ENCODE measurements at places on chromosomes 12 and 14.
A peak's percentile ranks its signal among the peaks of the same experiment; 100 is the strongest.

- DNase-seq = no peak
Observed at GRCh38 chr14:24863968-24864684, 185.8 kb downstream of the STXBP6 start.

DNA sequence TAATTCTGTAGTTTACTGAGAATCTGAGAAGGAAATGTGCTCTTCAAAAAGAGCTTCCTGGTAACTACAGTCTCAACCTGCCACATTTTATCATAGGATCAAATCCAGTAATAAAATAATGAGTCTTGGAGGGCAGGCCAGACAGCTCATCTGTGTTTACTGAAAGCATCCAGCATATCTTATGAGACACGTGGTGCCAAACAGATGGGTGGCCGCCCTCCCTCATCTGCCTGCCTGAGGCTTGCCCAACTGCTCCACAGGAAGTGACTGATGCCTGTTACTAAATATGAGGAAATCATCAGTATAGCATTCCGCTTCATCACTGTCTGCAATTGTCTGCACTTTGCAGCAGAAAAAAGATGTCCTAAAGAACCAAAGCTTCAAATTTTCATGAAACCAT lies 13.5 kb downstream of the DHRS7 start:
- peak; percentile 52 for DNase-seq

- DNase-seq = no peak
Observed at GRCh38 chr14:68606176-68606575, 186.7 kb downstream of the ZFP36L1 start.

GRCh38 chr12:16407346-16407745 lies 59.9 kb downstream of the MGST1 start:
- DNase-seq = no peak

DNA sequence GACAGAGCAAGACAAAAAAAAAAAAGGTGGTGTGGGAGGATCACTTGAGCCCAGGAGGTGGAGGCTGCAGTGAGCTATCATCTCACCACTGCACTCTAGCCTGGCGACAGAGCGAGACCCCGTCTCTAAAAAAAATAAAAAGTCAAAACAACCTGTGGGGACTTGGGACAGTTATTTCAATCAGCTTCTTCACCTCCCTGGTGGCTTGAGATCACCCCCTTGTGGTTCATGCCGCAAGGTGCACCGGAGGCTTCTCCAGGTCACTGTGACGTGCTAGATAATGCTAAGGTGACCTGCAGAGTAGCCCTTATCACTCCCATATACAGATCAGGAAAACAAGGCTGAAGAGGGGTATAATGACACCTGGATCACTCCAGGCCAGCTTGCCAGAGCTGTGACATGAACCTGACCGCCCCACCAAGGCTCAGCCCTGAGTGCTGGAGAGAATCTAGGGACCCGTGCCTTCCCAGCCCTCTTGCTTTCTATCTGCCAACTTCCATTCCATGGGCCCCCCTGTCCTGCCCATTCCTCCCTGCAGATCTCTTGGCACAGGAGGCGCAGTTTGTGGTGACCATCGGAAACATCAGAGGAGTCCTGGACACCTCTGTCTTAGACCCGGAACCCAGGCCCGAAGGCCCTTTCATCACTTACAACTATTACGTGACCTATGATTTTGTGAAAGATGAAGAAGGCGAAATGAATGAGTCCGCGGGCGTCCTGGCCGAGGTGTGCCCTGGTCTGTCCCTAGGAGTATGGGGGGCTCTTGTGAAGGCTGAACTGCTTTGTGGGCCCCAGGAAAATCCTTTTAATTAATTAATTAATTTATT lies 8.1 kb downstream of the LRRC43 start:
- DNase-seq = peak; percentile 10

GRCh38 chr14:33026850-33027430 lies 88.3 kb downstream of the NPAS3 start:
- no peak for DNase-seq

GRCh38 chr12:39420043-39420442 lies 22.9 kb downstream of the KIF21A start:
- no peak for DNase-seq

DNA sequence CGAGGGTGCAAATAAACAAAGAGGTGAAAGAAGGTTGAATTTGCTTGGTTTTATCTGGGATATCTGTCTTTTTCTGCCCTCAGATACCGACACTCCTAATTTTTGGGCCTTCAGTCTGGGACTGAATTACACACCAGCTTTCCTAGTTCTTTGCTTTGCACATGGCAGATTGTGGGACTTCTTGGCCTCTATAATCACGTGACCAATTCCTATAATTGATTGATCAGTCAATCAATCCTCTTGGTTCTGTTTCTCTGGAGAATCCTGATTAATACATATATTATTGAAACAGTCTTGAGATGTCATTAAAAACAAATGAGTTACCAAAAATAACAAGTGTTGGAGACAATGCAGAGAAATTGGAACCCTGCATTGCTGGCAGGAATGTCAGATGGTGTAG lies 62.7 kb downstream of the SUDS3 start:
- DNase-seq = no peak

DNA sequence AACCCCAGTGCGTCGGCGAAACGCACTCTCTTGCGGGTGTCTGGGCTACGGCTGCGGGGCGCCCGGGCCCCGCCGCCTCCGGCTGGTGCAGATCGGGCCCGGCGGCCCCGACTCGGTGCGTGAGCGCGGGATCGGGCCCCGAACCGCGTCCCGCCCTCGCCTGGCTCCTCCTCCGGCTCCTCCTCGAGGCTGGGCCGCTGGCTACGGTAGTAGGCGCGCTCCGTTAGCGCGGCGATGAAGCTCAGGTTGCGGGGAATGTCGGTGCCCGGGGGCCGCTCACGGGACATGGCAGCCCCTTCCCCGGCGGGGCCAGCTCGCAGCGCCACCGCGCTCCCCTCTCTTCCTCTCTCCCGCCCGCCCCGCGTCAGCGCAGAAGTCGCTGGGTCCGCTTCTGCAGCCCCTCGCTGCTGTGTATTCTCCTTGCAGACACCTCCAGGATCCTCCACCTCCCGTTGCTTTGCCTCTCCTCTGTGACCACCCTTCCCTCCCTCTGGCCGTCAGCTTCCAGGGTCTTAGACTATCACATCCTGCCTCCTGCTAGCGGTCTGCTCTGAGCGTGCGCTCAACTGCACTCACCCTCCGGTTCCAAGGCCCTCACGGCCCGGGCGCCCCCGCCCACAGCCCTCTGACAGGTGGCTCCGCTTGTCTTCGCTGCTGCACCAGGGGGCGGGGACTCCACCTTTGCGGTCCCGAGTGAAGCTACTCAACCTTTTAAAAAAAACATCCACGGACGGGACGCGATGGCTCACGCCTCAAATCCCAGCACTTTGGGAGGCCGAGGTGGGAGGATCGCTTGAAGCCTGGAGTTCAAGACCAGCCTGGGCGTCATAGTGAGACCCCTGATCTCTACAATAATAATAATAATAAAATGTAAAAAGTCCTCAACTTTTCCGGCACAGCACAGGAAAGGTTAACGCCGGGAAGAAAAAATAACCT lies at the start of gene PPP1R3E:
Gene PPP1R3E (minus strand): TSS at position 570 of the 936 bp plus-strand sequence. CDS start 283 bp downstream, at position 287.
- peak; percentile 72 for DNase-seq

GRCh38 chr14:63901434-63902085 lies 48.8 kb downstream of the SYNE2 start:
- DNase-seq = no peak

DNA sequence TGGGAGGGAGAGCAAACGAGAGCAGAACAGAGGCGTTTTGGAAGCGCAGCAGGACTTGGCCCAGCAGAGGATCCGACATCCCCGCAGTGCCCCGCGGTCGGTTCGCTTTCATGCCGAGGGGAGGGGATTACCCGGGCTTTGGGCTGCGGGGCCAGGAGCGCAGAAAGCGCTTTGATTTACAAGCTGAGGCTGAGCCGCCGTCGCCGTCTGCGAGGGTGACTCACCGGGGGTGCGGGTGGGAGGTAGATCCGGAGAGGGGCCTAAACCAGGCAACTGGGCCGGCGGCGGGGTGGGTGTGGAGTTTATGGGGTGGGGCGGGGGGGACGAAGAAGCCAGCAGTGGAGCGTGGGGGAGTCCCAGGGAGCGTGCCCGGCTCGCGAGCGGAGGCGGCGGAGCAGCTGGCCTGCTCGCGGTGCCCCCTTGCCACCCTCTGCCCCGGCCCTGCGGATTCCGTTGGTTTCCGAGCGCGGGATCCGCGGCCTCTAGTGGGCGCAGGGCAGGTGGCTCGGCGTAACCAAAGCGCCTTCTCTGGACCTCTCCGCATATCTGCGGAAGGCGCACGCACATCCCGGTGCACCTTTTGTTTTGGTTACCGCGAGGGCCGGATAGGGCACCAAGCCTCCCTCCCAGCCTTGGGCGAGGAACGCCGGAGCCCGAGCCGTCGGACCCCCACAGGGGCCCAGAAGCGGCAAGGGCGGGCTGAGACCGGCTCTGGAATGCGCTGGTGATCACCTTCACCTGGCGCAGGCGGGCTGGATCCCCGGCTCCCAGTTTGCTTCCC lies 2.6 kb downstream of the SIX4 start:
- no peak for DNase-seq

GRCh38 chr14:35808076-35808637 lies 938 bp downstream of the RALGAPA1 start:
- no peak for DNase-seq

GRCh38 chr12:69985656-69986055 lies 160.6 kb downstream of the MYRFL start:
- DNase-seq = no peak

DNA sequence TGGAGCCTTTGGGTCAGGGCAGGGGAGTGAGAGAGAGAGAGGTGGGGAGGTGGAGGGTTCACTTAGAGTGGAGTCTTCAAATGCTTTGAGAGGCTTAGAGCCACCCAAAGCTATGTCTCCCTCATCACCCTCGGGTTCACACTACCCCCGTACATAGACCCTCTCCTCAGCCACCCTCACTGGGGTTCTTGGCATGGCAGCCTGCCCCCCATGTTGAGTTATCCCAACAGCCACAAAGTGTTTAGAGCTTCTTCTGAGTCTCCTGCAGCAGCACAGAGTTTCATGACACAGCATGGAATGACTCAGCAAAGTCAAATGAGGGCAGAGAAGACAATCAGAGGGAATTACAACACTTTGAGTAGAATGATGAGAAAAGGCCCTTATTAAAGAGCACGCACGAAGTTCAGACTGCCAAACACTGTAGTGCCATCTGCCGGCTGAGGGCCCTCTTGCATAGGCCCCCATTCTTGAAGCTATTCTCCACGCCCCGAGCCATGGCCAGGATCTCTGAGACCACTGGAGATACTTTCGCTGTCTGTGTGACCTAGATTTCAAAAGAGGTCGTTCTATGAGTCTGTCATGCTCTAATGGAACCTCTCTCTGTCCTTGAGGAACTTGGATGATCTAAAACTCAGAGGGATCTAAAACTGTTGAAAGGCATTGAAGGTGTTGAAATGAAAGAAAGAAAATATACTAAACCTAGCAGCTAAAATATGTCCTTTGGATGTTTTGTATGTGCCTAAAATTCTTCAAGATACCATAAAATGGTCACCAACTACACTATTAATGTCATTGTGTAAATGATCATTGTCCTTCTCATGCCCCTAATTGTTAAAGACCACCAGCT lies 221.9 kb downstream of the PELI2 start:
- peak; percentile 38 for DNase-seq

DNA sequence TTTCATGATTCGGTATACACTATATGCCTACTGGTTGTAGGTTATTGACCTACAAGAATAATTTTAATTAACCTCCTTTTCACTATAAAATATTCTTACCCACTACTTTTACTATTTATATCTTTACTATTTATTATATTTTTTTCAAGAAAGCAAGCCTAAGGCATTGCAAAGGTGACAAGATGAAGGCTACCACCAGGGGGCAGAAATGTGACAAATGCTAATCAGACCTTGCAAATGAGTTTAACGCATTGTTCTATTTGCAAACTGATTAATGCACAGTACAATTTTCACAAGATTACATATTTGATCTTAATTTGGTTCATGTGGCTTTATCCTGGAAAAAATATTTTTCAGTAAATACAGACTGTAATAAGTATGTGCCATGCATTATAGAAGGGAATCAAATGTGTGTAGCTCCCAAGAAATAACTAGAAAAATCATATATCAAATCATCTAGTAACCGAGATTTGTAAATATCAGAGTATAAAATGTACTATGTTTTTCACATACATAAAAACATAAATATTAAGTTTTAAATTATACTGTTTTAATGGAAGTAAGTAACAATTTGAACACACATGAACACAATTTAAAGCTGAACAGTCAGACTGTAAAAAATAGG lies 107.0 kb downstream of the ADAMTS20 start:
- DNase-seq = peak; percentile 1

GRCh38 chr14:101350021-101350420 lies 211.3 kb upstream of the DIO3 start:
- DNase-seq = no peak

DNA sequence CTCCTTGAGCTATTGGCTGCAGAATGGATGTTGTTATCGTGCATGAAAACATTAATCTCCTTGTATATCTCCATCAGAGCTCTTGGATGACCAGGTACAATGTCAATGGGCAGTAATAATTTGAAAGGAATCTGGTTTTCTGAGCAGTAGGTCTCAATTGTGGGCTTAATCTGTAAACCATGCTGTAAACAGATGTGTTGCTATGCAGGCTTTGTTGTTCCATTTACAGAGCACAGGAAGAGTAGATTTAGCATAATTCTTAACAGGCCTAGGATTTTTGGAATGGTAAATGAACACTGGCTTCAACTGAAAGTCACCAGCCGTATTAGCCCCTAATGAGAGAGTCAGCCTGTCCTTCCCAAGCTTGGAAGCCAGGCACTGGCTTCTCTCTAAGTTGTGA lies 50.4 kb downstream of the ATG14 start:
- no peak for DNase-seq

DNA sequence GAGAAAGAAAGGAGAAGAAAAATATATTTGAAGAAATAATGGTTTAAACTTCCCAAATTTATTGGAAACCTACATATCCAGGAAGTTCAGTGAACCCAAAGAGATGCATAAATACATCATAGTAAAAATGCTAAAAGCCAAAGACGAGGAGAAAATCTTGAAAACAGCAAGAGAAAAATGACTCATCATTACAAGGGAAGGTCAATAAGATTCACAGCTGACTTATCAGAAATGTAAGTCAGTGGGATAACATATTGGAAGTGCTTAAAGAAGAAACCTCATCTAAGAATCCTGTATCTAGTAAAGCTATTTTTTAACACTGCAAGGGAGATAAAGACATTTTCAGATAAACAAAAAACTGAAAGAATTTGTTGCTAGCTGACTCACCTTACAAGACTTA lies 19.9 kb downstream of the RIC8B start:
- DNase-seq = no peak

GRCh38 chr14:38669027-38669426 lies 413.1 kb upstream of the CLEC14A start:
- DNase-seq = no peak

DNA sequence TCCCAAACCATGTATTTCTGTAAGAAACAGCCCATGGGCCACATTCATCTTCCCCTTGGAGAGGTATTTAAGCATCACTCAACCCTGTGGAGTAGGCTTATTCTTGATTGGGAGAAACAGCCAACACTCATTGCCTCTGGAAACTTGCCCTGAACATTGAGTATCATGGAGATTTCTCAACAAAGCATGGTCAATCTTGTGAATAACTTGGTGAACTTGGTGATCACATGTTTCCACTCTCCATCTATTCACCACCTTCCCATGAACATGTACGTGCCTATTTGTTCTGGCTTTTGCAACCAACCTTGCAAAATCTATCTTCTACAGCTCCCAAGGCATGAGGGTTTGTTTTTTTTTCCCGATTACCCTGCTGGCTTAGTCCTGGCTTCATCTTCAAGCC lies 163.2 kb downstream of the PAH start:
- no peak for DNase-seq

GRCh38 chr12:30754383-30754749 lies 385 bp downstream of the CAPRIN2 start:
- DNase-seq = peak; percentile 22

GRCh38 chr12:52367876-52368275 lies 595 bp upstream of the KRT85 start:
- DNase-seq = no peak

- no peak for DNase-seq
Observed at GRCh38 chr14:102986810-102987579, 64.5 kb downstream of the AMN start.

Data from activated naive CD4-positive, alpha-beta T cell (primary cell).